ENCODE measurements at places on chromosomes 1 and 21. TPM values are rescaled to one million over a fixed set of nuclear protein-coding genes. Genes with fewer than 3 reads are reported as not detected.

GRCh38 chr21:38297194-38297631 is 40.4 kb downstream of the KCNJ15 start:
- peak; percentile 87 for DNase-seq

DNA sequence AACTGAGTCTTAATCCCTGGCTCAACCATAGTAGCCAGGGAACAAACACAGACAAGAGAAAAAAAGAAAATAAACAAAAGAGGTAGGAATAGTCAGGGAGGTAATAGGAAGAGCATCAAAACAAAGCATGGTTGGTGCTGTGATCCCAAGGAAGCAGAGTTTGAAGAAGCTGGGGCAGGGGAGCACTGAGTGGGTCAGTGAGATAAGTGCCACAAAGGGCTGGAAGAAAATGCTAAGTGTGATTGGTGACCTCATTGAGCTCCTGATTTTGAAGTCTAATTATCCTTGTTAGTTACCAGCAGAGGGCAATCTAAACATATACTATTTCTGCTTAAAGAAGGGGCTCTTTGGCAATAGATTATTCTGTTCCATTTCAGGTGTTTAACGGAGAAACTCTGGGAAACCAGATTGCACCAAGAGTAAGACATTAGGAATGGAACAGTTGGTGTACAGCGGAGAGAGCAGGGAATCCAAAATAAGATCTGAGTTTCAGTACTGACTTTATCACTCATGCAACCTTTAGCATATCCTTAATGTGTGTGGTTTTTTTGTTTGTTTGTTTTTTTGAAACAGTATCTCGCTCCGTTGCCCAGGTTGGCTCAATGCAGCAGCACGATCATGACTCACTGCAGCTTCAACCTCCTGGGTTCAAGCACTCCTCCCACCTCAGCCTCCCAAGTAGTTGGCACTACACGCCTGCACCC is 30.7 kb upstream of the KIAA1614 start:
- peak; percentile 52 for DNase-seq

GRCh38 chr1:208985231-208985630 is 598.3 kb upstream of the CAMK1G start:
- DNase-seq, result no peak

- DNase-seq, result no peak
Observed at GRCh38 chr21:42248783-42249597, 30.1 kb downstream of the ABCG1 start.

DNA sequence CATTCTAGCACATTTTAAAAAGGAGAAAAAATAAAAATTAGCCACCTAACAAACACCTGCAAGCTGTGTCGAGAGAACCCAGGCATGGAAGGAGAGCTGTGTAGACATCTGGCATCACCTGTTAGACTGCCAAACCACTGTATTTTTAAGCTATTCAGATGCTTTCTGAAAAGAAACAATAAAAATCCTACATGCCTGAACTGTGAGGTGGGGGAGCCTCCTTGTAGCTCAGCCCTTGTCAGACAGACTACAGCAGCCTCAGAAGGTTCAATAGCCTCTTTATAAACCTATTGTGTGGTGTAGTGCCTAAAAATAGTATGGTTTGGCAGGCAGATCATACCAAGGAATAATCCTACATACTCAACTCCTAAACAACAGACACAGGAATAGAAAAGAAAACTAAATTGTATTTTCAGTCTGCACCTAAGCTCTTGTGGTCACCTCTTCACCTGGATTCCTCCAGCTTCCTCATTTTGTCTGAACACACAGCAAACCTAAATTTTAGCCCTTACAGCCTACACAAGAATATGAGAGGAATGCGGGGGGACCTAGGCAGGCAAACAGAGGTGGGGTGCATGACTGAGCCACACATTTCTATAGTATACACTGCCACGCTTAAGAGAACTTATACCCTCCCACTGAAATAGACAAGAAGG is 67.0 kb downstream of the SIPA1L2 start:
- no peak for DNase-seq

- DNase-seq, result no peak
Observed at GRCh38 chr1:196650403-196650802, 1.4 kb upstream of the CFH start.

- no peak for DNase-seq
Observed at GRCh38 chr1:161887730-161888287, 121.7 kb downstream of the ATF6 start.

GRCh38 chr1:217465102-217465501 is 165.8 kb downstream of the GPATCH2 start:
- DNase-seq, result no peak

- no peak for DNase-seq
Observed at GRCh38 chr1:100249155-100249536, 488 bp downstream of the DBT start.

DNA sequence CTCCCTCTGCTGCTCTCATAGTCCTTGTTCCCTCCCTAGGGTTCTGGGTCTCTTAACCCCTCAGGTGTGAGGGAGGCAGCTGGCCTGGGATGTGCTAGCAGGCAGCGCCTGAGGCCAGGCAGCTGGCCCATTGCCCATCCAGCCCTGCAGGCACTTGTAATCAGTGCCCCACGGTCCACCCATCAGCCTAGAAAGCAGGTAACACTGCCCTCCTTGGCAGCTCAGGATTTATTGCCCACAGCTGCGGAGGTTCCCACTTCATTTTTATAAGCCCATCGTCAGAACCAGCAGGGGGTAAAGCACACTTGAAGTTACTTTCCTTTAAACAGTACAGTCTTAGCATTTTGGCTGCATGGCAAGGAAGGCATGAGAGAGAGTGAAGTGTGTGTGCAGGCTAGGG is 70.6 kb downstream of the TMEM53 start:
- DNase-seq, result no peak

DNA sequence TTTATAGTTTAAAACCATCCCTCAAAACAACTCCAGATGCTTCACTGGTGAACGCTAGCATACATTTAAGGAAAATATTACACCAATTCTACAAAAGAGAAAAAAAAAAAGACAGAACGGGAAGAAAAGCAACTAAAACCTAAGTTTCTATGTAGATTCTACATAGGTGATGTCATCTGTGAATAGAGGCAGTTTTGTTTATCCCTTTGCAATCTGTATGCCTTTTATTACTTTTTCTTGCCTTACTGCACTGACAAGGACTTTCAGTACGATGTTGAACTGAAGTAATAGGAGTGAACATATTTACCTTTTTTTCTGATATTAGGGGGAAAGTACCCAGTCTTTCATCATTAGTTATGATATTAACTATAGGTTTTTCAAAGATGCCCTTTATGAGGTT is 101.7 kb upstream of the HAO2 start:
- no peak for DNase-seq

- no peak for DNase-seq
Observed at GRCh38 chr1:95578462-95578861, 344.5 kb downstream of the RWDD3 start.

DNA sequence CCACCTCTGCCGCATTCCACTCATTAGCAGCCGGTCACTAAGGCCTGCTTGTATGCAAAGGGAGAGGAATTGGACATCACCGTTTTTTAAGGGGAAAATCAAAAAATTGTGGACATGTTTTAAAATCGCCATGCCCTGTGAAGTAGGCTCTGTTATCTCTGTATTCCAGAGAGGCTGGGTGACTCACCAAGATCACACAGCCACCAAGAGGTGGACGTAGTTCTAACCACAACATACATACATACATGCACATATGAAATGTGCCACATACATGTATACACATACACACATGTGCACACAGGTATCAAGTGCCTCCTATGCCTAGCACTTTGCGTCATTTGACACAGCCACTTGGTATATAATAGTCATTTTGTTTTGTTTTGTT is 16.0 kb upstream of the ZSCAN20 start:
- DNase-seq, result no peak

GRCh38 chr1:224141693-224142092 is 27.8 kb downstream of the FBXO28 start:
- no peak for DNase-seq

GRCh38 chr1:21865943-21866706 is 54.1 kb downstream of the LDLRAD2 start:
- DNase-seq, result no peak

DNA sequence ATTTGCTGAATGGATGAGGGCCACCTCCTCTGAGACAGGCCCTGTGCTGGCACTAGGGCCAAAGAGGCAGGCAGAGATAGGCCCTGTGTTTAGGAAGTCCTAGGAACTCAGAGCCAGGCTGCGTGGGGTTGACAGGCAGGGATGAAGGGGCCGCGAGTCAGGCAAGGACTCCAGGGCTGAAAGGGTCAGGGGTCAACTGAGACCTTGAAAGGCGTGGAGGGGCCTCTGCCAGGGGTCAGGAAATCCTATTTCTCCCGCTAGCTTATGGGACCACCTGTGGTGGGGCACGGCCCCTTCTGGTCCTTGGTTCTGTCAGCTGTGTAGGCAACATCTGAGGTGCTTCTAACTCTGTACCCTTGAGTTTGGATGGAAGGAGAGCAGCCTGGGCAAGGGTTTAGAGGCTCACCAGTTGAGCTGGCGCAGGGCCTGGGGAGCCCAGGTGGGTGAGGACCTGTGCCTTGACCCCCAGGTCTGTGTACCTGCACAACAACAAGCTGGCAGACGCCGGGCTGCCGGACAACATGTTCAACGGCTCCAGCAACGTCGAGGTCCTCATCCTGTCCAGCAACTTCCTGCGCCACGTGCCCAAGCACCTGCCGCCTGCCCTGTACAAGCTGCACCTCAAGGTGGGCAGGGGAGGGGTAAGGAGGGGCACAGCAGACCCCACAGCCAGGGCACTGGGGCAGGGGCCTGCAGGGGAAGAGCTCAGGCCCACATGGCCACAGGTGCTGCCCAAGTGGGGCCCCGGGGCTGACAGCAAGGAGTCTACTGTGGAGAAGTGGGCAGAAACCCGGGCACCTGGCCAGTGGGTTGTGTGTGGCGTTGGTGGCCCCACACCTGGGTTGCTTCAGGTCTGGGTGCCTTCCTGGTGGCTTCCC is 14.9 kb downstream of the PODN start:
- DNase-seq, result no peak

Gene SLAMF1
- total RNA-seq, result not detected

Gene ARHGEF19
- total RNA-seq, result 5.7 TPM

Gene SUSD4
- 18.8 TPM for total RNA-seq

Gene C1orf94
- 0.70 TPM for total RNA-seq

Gene IFI6
- total RNA-seq, result 4,155 TPM

Gene RAD54L
- total RNA-seq, result 1.9 TPM
